Activated CD4-positive, alpha-beta T cell treated with anti-CD3 and anti-CD28 coated beads, Interleukin-2, amount 50 U/mL, for 48 hours (primary cell): ENCODE measurements at places on chromosomes 3 and 15.

DNA sequence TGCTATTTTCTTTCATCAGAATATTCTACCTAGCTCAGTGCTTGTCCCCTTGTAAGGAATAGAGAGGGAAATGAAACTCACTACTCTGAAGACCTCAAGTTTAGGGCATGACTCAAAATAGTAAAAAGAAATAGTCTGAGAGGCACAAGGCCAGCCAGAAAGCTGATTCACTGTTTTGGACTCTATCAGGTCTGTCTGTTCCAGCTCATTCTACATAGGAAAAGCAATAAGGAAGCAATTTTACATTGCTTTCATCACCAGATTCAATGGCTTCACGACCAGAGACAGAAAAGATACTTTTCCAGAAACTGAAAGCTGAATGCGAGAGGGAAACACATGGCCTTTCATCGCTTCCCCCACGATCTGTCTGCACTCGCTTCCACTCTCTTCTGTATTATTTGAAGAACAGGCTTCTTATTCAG is 276.0 kb downstream of the GBE1 start:
- no peak for DNase-seq

DNA sequence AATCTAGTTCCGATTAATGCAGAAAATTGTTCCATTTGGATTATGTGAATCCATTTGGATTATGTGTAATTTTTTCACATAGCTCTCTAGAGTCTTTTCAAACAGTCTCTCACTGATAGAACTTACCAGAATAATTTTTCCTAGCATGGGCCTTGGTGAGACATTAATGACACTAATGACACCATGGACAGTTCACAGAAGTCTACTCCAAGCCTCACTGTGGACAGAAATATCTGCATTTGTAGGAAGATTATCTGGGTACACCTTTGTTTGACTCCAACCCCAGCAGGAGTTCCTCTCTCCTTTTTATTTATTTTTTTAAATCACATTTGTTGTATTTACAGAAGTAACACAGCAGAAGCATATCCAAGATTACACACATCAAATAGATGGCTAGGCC is 27.9 kb downstream of the AADACL2 start:
- DNase-seq, result no peak

DNA sequence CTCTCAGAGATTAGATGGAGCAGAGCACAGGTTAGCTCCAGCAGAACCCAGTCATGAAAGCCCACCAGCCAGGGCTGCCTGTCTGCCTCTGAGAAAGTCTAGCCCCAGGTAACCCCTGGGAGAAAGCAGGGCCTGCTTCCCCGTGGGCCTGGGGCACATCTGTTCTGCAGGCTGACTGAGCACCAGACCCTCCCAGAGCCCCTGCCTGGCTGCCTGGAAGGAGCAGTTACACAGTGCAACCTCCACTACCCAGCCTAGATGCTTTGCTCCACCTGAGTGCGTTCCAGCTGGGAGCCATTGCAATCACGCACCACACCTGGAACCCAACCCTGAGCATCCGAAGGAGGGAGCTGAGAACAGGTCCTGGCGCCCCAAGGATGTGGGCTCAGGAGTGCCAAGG is 24.7 kb upstream of the OR5K4 start:
- DNase-seq, result no peak

DNA sequence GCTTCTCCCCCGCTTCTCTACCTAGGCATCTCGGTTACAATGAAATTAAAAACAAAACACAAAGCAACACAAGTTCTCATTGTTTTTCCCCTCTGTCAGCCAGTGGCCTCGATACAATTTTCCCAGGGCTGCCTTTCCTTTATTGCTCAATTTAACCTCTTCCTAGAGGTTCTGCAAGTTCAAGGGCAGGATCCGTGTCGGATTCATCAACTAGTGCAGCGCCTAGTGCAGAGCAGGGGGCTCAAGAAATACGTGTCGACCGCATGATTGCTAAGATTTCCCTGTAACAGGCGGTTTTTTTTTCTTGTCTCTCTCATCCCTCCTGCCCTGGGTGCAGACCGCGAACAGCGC is 1.4 kb upstream of the BHLHE40 start:
- peak; percentile 49 for DNase-seq

- no peak for DNase-seq
Observed at GRCh38 chr15:91291673-91292072, 191.6 kb downstream of the SV2B start.

GRCh38 chr3:188687389-188687788 is 484.4 kb upstream of the TPRG1 start:
- no peak for DNase-seq

- no peak for DNase-seq
Observed at GRCh38 chr3:38016410-38016809, 13.0 kb downstream of the PLCD1 start.

DNA sequence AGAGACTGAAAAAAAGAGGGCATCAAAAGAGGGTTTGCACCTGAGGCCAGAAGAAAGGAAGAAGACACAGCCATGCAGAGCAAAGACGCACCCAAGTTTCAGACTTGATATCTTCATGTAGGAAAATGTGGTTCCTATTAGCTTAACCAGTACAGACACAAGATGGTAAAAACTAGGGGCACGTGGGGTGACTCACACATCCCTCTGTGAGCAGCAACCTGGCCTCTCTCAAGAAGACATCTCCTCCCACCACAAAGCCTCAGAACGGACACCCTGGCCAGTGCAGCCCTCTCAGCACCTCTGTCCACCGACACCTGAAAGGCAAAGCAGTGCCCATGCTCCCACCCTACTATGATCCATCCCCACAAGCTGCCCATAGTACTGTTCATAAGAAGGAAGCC is 33.3 kb downstream of the GLB1 start:
- peak; percentile 70 for DNase-seq

- DNase-seq, result no peak
Observed at GRCh38 chr3:120344349-120344748, 4.8 kb downstream of the LRRC58 start.

DNA sequence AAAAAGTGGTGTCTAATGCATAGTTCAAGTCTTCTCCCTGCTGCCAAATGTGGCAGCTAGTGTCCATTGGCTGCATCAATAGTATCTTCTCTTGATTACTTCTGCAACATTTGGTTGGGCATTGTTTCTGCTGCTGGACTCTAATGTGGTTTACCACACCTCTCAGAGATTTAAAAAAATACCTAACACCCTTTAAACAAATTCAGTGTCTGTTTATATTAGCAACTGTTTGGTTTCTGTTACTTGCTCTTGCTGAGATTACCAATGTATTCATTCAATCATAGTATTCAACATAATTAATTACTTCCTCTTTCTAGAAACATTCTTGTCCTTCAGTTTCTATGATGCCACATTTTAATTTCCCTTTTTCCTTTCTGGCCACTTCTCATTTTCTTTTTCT is 20.3 kb upstream of the NECTIN3 start:
- no peak for DNase-seq

DNA sequence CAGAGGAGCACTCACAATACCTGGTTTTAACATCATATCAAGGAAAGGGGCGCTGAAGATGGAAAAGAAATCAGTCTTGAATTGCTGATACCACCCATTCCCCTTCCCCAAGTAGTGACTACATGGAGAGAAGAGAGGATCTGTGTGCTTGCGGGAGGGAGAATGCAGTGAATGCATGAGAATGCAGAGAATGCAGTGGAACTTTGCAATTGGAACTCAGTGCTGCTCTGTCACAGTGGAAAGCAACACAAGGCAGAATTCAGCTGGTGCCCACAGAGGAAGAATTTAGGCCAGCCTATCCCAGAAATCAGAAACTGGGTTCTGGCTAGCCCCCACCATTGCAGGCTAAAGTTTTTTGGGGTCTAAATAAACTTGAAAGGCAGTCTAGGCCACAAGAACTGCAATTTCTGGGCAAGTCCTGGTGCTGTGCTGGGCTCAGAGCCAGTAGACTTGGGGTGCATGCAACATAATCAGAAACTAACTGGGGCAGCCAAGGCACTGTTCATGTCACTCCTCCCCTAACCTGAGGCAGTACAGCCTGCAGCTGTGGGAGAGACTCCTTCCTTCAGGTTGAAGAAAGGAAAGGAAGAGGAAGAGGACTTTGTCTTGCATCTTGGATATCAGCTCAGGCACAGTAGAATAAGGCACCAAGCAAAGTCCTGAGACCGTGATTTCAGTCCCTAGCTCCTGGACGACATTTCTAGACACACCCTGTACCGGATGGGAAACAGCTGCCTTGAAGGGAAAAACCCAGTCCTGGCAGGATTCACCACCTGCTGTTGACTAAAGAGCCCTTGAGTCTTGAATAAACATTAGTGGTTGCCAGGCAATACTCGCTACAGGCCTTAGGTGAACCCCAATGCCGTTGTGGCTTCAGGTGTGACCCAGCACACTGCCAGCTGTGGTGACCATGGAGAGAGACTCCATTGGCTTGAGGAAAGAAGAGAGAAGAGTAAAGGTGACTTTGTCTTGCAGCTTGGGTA is 329.3 kb downstream of the TBL1XR1 start:
- DNase-seq, result no peak

DNA sequence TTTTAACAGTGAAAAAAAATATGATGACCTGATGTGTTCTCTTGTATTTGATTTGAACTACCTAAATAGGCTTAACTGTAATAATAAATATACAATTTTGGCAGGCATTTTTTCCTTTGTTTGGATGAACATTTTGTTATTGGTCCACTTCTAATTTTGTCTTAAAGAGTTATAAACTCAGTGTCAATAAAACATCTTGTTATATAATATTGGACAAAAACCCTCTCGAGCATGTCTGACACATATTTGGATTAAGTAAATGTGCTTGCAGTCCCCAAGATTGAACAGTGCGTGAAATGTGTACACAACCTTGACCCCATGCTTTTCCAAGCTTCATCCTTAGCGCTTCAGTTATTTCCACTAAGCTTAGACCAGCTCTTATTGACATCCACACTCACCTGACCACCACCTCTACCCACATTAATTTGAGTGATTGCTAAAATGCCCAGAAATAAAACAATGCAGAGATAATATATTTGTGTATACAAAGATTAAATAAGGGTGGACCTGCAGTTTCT is 131.7 kb upstream of the ZBED2 start:
- no peak for DNase-seq

DNA sequence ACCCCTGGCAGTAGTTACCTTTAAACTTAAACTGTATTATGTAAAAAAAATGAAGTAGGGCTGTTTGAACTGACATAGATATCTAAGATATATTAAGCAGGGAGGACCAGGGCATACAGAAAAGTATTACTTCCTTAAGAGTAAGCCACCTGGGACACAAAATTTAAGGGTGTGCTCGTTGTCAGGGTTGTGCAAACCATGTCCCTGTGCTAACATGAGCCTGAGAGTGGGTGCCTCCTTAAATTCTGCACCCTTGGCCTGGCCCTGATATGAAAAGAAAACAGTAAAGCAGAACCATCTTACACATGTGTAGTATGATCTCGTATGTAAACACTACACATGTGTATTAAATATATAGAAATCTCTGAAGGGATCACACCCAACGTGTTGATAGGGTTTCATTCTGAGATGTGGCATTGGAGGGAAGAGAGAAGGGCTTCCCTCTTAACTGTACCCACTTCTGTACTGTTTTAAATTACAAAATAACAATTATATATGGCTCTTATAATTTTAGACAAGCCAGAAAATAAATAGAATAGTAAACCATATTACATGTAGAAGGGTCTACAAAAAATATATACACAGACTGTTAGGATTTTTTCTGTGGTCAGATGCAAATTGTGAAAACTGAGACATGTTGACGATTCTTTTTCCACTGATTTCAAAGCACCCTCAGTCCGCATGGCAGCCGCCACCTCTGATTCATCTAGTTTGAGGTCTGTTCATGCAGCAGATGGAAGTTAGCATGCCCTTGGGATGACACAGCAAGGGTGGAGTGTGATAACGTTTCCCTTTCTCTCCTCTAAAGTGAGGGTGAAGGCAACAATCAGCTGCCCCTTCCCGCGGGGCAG is 400.8 kb upstream of the PROK2 start:
- DNase-seq, result peak; percentile 66

DNA sequence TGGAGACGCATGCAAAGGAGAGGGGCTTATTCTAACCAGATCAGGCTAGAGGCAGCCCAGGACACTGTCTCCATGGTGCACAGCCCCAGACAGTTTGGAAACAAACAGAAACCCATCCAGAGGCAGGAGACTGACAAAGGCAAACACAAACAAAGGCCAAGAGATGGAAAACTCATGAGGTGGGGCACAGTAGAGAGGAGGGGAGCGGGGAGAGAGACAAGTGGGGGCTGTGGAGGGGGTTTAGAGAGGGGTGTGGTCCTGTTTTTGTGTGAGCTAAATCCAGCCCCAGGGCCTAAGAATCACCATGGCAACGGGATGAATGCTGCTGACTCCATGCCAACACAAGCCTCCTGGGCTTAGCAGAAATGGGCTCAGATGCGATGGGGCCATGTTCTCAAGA is 32.3 kb downstream of the PARP16 start:
- no peak for DNase-seq

- DNase-seq, result no peak
Observed at GRCh38 chr15:88108477-88108876, 148.1 kb downstream of the NTRK3 start.
